ENCODE measurements at places on chromosomes 1 and 21.

DNA sequence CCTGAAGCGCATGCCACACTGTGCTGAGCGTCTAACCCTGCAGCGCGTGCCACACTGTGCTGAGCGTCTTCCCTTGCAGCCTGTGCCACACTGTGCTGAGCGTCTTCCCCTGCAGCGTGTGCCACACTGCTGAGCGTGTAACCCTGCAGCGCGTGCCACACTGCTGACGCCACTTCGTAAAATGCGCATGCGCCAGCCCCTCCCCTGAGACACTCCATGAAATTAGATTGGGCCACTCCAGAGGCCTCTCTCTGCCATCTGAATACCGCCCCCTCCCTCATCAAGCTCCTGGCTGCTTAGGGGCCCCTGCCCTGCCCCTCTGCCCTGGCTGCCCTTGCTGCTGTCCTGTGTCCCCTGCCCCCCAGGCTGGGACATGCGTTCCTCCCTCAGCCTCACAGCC, 84.8 kb downstream of the POFUT2 start:
- no peak for DNase-seq

GRCh38 chr1:161033751-161034150, 5.0 kb downstream of the TSTD1 start:
- DNase-seq: no peak

DNA sequence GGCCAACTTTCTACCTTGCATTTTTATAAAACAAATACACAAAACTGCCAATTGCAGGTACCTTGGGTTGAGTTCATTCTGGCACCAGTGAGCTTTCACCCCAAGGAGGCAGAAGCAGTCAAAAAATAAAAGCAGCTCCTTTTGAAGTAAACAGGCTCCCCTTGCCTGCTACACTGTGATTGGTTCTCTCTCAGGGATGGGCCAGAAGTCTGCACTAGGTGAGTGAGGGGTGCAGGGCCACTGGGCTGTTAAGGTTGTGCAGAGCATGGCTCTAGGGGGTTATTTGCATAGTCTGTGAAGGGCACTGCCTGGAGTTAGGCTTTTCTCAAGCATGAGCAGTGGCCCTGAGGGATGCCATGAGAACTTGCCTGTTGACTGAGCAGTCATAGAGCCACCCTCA, 39.1 kb downstream of the AKNAD1 start:
- no peak for DNase-seq

GRCh38 chr1:56654126-56654923, 9.2 kb downstream of the PRKAA2 start:
- DNase-seq: no peak

DNA sequence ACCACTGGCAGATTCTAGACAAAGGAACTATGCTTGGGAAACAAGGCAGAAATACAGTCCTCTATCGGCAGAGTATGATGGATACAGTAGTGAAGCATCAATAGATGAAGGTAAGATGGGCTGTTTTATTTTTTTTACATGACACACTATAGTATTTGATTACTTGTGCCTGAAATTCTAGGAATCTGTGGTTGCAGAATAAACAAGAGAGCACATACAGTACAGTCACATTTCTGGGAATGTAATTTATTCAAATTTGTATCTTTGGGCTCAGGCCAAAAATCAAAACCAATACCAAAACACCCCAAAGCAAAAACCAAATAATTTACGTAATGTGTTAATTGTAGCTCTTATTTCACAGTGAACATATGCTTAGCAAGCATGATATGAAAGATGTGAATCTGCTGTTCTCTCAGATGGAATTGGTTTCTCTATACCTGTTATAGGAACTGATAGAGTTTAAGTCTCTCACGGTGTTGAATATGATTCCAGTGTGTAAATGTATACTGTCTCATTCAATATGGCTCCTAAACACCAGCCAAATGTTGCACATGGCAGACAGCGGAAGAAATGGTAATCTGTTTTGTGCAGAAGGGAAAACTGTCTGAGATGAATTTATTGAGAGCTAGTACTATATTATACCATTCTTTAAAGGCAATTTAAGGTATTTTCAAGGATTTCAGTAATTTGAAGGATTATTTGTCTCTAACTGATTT, 83.3 kb downstream of the SYT14 start:
- DNase-seq: no peak

- no peak for DNase-seq
Measured at GRCh38 chr1:207990876-207991582, 80.1 kb upstream of the CD34 start.

GRCh38 chr1:5738911-5739462, 253.2 kb downstream of the NPHP4 start:
- no peak for DNase-seq

DNA sequence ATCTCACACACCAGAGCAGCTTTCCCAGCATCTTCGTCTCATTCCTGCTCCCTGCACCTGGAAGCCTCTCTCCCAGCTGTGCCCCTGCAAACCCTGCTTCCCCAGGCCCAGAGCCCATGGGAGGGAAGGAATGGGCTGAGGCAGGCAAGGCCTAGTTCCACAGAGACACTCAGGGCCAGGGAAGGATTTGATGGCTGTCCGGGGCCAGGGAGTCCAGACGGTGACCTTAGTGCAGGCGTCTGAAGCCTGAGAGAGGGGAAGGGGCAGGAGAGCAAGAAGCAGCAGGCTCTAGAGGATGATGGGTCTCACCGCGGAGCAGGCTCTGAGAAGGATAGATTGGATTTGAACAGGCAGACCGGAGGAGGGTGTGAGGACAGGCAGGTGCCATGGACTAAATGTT, 22.2 kb upstream of the TNNI1 start:
- DNase-seq: no peak

- no peak for DNase-seq
Measured at GRCh38 chr1:93296555-93297154, 49.1 kb upstream of the DR1 start.

DNA sequence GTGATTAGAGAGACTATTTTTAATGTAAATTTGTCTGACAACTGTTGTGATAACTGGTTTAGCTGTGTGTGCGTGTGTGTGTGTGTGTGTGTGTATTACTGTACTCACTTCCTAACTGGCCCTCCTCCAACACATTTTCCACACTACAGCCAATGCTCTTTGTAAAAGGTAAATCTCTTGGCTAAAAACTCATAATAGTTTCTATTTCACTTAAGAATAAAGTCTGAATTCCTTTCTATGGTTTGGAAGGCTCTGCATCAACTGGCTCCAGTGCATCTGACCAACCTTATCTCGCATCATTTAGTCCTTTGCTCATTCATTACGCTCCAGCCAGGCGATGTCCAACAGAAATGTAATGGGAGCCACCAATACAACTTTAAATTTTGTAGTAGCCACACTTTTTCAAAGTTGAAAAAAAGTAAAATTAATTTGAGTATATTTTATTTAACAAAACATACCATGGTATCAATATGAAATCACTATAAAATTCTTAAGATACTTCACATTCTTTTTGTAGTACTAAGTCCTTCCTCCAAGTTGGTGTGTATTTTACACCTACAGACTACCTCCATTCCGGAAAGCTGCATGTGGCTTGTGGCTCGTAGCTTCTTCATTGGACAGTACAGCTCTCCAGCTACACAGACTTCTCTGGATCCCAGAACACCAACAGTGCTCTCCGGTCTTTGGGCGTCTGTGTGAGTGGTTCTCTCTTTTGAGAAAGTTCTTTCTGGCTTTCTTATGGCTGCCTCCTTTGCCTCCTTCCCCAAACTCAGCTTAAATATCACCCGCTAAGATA, 68.9 kb downstream of the NRIP1 start:
- DNase-seq: no peak

DNA sequence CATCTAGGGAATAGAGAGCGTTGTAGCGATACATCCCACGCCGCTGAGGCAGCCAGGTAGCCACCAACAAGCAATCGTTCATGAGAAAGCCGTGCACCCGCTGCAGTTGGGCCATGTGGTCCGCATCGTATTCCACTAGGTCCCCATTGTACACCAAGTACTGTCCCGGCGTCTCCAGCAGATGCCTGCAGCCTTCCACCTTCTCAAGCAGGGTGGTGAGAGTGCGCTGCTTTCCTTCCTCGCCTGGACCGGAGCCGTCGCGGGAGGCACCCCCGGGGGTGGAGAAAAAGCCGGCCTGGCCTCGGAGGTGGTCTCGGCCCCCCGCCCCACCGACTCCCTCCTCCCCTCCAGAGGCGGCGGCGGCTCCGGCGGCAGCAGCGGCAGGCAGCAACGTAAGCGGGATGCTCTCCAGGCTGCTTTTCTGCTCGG, 595 bp downstream of the EXOC8 start:
- DNase-seq: no peak

- no peak for DNase-seq
Measured at GRCh38 chr1:180948641-180949615, 36.2 kb downstream of the KIAA1614 start.

GRCh38 chr1:53654216-53655210, 84.5 kb downstream of the GLIS1 start:
- DNase-seq: no peak

DNA sequence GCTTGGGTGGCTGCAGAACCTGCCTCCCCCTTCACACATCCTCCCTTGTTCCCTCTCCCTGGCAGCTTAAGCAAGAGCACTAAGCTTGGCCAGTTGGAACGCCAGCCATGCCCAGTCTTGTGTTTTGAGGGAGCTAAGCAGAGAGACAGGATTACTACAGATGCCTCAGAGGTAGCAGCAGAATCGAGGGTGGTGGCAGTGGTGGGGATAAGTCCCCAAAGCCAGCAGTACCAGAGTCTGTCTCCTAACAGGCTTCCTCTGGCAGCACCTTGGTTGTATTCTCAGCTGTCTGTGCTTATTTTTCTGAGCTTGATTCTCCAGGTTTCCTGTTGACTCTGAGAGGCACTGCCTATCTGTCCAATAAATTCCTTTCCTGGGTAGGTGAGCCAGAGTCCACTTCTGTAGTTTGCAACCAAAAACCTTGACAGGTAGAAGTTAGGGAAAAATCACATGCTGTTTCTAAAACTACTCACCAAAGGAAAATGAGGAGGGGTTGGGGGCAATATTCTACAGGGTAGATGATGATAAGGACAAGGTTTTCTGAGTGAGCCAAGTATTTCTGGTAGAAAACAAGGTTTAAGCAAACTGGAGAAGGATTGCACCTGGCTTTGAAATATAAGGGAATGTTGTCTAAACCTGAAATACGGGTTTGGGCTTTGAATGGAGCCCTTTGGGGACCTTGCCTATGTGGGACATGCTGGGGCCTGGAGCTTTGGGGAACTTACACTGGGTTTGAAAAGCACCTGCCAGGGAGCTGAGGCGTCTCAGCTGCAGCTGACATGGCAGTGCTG, 100.8 kb downstream of the PBX1 start:
- DNase-seq: no peak

- DNase-seq: no peak
Measured at GRCh38 chr1:165833358-165833757, 5.9 kb downstream of the UCK2 start.

- DNase-seq: no peak
Measured at GRCh38 chr21:34626131-34626530, 11.2 kb upstream of the RCAN1 start.

DNA sequence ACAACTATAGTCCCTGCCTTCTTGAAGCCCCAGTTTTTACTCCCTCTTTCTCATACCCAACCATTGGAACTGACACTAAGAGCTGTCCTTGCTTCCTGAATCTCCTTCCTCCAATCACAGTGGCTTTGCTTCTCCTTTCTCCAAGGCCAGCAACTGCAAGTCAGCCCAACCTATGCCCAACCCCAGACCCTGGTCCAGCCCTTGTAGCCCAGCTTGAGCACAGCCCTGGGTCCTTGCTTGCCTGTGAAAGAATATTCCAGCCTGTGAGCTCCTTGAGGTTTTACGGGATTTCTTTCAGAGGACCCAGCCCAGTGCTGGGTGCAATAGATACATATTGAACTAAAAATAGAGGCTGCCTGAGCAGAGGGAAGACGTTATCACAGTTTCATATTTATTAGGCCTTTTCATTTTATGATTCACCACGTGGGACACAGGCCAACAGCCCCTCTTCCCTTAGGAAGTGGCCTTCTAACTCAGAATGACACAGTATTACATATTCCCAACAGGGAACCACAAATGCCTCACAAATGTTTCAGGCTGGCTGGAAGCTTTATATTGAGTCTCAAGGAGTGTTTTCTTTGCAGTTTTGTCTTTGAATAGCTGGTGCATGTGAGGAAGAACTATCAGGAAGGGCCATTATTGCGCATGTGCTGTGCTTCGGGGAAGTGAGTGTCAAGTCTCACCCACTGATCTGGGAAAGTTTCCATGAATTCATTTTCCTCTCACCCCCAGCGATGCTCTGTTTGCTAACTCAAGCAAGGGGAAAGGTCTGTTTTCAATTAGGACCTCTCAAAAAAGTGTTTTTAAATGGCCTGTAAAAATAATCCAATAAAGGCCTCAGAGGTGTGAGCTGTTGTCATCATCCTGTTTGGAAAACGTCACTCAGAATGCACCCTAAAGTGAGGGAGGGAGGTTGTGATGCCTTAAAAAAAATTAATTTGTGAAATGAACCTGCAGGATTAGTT, 92.3 kb upstream of the NFIA start:
- DNase-seq: no peak

Measured in stimulated activated naive CD8-positive, alpha-beta T cell treated with anti-CD3 and anti-CD28 coated beads, Interleukin-15, Interleukin-2, amounts not matched to agents 100 U/mL and 50 U/mL, for 24 hours (primary cell).